ENCODE measurements at places on chromosomes 4 and X.
A peak's percentile ranks its signal among the peaks of the same experiment; 100 is the strongest.

DNA sequence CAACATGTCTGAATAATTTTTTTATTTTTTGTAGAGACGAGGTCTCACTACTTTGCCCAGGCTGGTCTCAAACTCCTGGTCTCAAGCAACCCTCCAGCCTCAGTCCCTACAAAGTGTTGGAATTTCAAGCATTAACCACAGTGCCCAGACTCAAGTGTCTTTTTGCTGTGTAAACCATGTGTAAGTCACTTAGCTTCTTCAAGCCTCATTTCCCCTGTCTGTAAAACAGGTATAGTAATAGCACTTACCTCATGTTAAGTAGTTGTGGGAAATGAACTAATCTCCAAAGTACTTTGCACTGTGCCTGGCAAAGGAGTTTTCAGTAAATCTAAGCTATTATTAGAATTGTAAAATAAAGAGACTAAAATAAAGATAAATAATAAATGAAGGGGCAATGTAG is 35.7 kb downstream of the STBD1 start:
- no peak for DNase-seq

- no peak for DNase-seq
These were observed 35.6 kb downstream of the PKD2 start for GRCh38 chr4:88043001-88043400.

GRCh38 chrX:56385336-56385735 is 153.2 kb downstream of the KLF8 start:
- DNase-seq: no peak

GRCh38 chr4:42018451-42018850 is 28.1 kb downstream of the SLC30A9 start:
- no peak for DNase-seq

- no peak for DNase-seq
These were observed 370.1 kb downstream of the PPP3CA start for GRCh38 chr4:100977274-100977673.

- no peak for DNase-seq
These were observed 122.8 kb downstream of the ZC4H2 start for GRCh38 chrX:64853424-64853823.

DNA sequence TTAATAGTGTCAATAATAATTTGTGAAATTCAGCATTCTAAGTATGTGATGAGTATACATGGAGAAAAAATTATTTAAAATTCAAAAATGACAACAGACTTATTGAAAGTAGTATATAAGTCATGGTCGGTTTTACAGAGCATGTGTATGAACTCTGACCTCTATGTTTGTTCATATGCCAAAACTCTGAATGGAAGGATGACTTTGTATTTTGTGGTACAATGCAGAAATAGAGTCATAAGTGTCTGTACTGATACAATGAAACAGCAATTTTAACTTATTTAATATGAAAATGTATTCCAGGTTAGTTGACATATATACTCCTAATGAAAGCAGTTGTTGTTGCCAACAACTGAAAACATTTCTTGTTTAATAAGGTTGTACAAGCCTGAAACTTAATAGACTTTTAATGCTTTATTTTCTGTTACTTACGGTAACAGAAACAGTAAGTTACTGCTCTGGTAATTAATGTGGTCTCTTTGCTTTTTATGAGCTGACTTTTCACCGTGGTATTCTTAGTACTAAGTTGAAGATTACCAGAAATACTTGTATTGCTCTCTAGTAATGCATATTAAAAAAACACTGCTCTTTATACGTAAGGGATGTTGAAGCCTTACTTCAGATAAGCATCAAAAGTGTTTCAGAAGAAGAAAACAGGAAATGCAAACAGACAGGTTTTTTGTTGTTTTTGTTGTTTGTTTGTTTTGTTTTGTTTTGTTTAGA is 1.9 kb downstream of the UBE2K start:
- no peak for DNase-seq

DNA sequence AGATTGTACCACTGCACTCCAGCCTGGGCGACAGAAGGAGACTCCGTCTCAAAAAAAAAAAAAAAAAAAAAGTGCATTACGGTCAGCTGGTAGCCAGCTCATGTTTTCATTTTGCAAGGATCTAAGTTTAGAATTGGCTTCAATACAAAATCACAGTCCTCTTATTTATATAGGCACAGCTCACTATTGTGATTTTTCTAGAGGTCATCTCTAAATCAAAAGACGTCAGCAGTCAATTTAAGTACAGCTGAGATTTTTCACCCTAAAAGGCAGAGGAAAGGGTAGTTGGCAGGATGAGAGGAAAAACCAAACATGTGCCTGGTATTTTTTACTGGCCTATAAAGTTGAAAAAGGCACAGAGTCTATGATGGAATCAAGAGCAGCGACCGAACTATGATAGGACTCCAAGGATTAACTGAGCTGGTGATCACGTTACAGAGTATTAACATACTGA is 30.8 kb downstream of the ASB5 start:
- no peak for DNase-seq

DNA sequence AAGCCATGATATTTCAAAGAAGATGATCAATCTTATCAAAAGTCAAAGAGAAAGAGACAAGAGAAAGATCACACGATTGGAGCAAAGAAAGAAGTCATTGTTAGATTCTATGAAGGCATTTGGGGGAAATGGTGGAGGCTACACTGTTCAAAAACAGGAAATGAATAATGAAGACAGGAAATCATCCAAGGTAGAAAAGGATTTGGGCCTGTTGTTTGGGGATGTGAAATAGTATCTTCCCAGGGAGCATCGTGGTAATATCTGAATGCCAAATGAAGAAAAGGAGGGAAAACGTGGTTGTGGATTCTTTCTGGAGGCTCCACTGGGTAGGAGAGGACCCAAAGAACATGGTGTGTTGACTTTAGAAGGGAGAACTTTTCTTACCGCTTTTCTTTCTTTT is 482.4 kb downstream of the NLGN4X start:
- DNase-seq: no peak

GRCh38 chrX:10240918-10241317 is 84.1 kb downstream of the CLCN4 start:
- DNase-seq: no peak

DNA sequence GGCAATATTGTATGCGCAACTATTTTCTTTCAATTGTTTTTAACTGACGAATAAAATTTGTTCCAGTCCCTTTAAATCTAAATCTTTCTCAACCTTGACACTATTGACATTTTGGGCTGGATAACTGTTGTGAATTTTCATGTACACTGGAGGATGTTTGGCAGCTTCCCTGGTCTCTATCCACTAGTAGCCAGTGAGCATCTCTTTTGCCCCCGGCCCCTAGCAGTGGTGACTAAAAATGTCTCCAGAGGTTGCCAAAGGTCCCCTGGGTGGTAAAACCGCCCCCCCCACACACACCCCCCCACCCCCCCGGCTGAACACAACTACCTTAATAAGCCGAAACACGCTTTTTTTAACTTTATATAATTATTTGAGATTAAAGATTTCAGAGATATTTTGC is 514 bp downstream of the FANCB start:
- DNase-seq: peak; percentile 13

- no peak for DNase-seq
These were observed 11.3 kb downstream of the FAM241A start for GRCh38 chr4:112156553-112156952.

GRCh38 chr4:24433515-24434214 is 150.7 kb downstream of the DHX15 start:
- DNase-seq: no peak

- DNase-seq: no peak
These were observed 327.5 kb upstream of the FRG1 start for GRCh38 chr4:189613207-189613606.

DNA sequence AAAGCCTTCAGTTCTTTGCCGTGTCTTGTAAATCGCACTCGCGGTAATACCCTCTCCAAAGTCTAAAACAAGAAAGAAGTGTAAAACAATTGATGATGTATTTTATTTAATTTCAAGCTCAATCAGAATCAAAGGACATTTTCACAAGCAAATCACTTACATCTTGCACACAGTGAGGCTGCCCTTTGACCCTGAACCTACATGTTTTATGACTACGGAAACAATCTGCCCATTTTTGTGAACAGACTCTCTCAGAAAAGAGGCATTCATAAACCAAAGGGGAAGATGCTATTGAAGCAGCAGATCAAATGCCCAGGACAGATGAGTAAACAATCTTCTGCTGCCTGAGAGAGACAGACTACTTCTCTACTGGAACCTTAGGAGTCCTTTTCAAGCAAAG is 76.0 kb upstream of the DDX60 start:
- no peak for DNase-seq

DNA sequence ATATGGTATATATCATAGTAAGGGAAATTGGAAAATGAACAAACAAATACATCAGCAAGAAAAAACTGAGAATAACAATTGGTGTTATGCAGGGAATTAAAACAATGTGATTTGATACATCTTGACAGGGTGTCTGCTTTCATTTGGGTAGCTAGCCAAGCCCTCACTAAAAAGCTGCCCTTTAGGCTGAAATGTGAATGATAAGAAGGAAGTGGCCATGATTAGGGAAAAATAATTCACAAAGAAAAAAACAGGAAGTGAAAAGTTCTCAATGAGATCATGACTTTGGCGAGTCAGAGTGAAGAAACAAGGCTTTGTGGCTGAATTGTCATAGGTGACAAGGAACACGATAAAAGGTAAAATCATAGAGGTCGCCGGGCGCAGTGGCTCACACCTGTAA is 675.8 kb upstream of the SLIT2 start:
- no peak for DNase-seq

- DNase-seq: no peak
These were observed 651 bp downstream of the TSPAN6 start for GRCh38 chrX:100635989-100636320.
